T-helper 2 cell treated with Interferon-gamma antibody and Interleukin-4, amounts not matched to agents 5 μg/mL and 100 μg/mL, for 36 hours (primary cell): ENCODE measurements at places on chromosomes 16 and 17.

DNA sequence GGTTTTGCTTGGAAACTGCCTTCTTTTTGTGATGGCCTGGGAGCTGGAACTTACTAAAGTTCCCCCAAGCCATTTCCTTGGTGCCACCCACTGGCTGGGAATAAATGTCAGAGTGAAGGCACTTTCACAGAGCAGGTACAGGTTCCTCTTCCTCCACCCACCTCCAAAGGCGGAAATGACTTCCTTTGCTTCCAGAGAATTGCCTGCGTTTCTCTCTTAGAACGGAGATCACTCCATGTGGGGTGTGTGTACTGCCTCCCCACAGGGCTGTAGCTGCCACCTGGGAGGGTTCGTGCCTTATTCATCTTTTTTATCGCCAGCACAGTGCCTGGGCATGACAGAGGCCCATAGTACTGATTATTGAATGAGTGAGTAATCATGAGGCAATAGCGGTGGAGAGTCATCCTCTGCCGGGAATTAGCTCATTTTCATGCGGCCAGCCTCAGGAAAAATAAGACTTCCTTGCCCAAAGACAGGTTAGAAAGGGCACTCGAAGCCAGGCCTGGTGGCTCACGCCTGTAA lies 32.2 kb upstream of the HAS3 start:
- no peak for DNase-seq

DNA sequence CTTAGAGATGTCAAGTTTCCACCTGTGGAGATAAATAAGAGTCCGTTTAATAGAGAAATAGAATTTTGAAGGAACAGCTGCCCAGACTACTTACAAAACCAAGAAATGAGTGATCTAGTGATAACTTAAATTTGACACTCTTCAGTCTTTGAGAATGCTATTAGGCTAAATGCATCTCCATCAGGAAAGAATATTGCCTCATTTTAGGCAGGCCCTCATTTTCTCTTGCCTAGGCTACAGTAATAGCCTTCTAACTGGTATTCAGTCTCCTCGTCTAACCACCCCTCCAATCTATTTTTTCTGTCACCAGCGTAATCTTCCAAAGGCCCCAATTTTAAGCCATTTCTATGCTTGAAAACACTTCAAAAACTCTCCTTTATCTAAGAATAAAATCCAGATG lies 537.8 kb upstream of the CA10 start:
- DNase-seq: no peak

DNA sequence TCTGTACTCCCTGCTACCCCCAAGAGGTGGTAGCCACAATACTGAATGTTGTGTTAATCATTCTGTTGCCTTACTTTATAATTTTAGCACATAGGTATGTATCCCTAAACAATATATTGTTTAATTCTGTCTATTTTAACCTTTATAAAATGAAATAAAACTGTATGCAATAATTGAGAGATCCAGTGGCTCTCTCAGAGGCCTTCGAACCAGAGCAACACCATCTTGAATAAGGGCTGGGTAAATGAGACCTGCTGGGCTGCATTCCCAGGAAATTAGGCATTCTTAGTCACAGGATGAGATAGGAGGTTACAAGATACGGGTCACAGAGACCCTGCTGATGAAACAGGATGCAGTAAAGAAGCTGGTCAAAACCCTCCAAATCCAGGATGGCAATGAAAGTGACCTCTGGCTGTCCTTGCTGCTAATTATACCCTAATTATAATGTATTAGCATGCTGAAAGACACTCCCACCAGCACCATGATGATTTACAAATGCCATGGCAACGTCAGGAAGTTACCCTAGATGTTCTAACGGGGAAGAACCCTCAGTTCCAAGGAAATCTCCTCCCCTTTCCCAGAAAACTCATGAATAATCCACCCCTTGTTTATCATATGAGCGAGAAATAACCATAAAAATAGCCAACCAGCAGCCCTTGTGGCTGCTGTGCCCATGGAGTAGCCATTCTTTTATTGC lies 2.0 kb upstream of the CANT1 start:
- no peak for DNase-seq

GRCh38 chr17:75679706-75680211 lies 12.6 kb downstream of the SAP30BP start:
- no peak for DNase-seq

DNA sequence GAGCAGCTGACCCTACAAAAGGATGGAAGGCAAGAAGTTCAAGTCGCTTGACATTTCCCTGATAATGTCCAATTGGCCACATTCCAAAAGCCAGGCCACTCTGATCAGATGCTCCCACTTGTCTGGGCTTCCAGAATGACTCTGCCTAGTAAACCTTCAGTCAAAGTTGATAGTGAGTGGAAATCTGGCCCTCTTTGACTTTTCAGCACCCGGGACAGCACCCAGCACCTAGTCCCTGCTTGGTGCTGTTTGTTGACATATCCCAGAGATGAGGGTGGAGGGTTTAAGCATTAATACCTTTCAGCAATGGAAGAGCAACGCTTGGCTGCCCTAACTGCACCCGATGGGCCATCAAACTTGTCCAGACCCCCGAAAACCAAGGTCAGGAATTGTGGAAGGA lies 131.3 kb downstream of the AIPL1 start:
- DNase-seq: no peak

DNA sequence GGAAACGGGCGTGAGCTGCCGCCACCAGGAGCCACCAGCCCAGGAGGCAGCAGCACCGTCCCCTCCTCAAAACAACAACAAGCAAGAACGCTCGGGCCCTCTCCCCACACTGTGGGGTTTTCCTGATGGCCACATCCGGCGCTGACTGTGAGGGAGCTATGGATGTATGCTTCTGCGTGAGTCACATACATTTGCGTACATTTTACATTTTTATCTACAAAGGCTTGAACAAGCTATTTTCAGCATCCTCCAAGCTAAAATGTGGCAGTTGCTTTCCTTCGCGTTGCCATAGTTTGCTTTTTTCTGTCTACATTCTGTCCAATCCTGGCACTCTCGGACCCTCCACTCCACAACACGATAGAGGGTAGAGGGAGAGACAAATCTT lies 2.0 kb upstream of the ABR start:
- no peak for DNase-seq

GRCh38 chr17:55783684-55784245 lies 32.9 kb downstream of the PCTP start:
- DNase-seq: no peak

- DNase-seq: no peak
These were observed 473.9 kb downstream of the CDH13 start for GRCh38 chr16:83100679-83101078.

DNA sequence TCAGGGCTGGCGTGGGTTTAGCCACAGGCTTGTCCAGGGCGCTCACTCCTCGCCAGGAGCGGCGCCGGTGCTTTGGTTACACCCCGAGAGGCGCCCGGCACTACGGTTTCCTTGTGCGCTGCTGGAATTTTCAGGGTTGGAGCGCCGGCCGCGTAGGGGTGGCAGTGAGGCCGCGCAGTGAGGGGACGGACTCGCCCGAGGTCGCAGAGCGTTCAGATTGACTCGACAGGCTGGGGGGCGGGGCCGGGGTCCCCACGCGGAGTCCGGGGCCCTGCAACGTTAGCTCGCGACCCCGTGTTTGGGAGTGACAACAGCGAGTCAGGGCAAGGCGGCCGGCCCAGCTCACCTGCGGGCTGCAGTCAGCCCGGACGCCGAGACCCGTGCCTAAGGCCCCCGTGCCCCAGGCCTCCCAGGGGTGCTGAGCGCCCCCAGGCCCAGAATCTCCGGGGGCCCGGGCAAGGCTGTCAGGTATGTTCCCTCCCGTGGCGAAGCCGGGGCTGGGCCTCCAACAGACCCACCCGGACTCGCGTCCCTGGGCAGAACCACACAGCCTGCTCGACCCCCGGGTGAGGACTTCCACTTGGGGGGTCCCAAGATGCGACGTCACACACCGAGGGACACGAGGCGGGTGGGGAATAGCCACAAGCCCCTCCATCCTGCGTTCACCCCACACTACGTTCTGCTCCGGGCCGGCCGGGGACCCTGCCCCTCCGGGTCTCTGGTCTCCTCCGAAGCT lies 1.3 kb upstream of the ACTG1 start:
- DNase-seq: peak; percentile 56

DNA sequence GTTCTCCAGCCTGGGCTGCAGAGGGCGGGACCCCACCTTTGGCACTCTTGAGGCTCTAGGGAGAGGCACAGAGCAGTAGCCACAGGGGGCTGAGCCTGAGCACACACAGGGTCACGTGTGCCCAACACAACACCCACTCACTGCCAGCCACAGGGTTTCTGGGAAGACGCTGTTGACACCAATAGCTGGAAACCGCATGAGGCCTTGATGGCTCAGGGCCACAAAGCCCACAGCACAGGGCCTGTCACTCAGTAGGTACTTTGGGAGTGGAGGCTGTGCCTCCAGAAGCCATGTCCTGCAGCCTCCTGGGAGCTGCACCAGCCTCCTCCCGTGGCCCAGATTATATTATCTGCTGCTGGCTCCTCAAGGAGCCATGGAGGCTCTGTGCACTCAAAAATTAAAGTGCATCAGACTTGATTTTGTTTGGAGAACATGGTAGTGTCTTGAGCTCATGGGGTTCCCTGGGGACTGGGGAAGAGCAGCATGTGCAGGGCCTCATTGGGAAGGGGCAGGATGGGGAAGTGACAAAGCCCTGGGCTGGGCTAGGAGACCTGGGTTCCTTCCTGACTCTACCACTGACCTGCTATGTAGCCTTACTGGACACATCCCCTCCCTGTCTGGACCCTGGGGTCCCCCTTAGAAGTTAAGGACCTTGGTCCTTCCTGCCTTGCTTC lies 12.5 kb upstream of the SREBF1 start:
- peak; percentile 95 for DNase-seq

DNA sequence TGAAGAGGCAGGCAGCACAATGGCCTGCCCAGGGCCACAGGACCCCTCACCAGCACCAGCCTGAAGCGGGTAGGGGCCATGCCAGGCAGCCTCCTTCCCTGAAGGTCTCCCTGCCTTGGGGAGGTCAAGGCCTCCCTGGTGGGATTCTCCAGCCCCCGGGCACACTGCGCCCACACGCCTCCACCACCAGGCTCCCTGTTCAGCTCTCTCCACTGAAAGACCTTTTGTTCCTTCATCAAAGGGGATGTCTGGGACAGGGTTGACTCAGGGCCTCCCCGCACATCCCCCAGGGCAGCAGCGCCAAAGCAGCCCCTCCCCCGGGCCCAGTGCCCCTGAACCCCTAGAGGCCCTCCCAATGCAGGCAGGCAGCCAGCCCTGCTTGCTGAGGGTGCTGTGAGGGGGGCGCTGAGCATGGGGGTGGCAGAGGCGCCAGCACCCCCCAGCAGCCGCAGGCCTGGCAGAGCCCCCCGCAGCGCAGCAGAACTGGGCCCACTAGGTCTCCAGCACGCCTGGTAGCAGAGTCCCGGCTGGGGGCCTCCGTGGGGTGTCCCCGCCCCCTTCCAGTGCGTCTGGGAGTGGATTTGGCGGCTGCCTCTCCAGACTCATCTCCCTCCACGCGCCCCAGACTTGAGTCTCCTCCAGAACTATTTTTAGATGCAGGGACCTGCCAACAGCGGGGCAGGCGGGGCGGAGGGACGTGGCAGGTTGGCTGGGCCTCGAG lies 13.1 kb downstream of the BCAR1 start:
- no peak for DNase-seq

DNA sequence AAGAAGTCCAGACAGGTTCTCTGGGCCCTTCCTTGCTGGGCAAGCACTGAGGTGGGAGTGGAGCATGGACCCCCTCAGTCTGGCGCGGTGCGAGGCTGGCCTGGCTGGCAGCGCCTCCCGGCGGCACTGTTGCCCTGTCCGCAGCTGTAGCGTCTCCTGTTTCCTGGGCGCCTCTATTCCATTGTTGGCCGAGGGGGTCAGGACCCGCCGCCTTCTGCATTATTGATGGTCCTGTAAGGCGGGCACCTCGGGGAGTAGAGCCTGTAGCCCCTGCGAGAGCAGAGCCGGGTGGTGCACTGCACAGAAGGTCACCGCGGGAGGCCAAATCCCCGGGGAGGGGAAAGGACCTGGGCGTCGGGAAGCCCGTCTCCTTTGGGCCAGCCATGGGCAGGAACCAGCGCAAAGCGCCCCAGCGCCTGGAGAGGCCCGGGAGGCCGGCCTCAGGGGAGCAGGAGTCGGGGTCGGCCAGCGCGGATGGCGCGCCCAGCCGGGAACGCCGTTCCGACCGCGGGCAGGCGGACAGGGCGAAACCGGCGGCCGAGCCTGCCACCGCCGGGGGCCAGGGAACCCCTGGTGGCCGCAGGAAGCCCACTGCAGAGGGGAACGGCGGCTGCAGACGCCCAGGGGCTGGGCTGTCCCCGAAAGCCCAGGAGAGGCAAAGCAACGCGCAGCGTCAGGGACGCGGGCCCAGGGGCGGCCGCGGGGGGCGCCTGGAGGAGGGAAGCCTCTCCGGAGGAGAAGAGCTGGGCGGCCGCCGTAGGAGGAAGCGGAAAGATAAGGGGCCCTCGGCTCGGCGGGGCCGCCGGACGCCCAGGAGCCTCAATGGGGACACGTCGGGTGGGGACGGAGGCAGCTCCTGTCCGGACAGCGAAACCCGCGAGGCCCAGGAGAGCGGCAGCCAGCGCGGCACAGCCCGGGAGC lies at the start of gene MYO15B:
Gene MYO15B (plus strand): TSS at position 126 of the 921 bp plus-strand sequence. CDS start 258 bp downstream, at position 384.
- peak; percentile 50 for DNase-seq

- DNase-seq: no peak
These were observed 33.0 kb downstream of the CPNE2 start for GRCh38 chr16:57125376-57125775.

GRCh38 chr17:16383216-16383615 lies 2.3 kb downstream of the UBB start:
- DNase-seq: no peak

- DNase-seq: peak; percentile 70
These were observed at the start of gene CES3 for GRCh38 chr16:66961065-66961744. Gene CES3, plus strand, starts transcription at chr16:66961266. Its CDS starts 42 bp downstream, at chr16:66961308.

GRCh38 chr16:23934610-23935236 lies 98.9 kb downstream of the PRKCB start:
- no peak for DNase-seq

- no peak for DNase-seq
These were observed 26.5 kb downstream of the EPN2 start for GRCh38 chr17:19263641-19264051.

GRCh38 chr16:31009894-31010584 lies 399 bp downstream of the STX1B start:
- DNase-seq: no peak

DNA sequence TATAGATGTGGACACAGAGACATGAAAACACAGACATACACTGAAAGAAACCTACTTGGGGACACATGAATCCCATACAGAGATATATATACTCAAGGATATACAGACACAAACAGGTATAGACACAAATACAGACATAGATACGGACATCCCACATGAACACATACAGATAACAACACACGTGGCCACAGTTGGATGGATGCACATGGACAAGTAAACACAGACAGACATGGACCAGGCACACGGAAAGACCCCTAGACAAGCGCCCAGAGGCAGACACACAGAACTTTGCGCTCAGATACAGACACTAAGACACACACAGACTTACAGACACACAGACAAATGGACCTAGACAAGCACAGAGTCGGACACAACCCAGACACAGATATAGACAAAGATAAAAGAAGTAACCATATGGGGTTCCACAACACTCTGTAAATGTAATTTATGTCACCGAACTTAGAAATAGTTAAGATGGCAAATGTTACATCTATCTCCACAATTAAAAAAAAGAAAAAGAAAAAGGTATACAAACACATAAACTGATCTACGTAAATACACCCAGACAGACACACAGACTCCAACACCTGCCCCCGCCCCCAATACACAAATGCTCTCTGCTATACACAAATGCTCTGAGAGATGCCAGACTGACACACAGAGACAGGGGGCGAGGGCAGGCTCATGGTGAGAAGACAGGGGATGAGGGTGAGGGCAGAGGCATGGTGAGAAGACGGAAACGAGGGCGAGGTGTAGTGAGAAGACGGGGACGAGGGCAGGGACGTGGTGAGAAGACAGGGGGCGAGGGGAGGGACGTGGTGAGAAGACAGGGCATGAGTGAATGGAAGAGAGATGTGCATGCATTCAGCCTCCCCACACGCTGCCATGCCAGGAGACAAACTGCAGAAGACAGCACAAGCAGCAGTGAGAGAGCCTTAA lies 118.3 kb downstream of the SMG6 start:
- DNase-seq: no peak
